ENCODE measurements at places on chromosomes 16 and 17.

- DNase-seq: no peak
Measured at GRCh38 chr16:11658896-11659708, 9.2 kb upstream of the SNN start.

- no peak for DNase-seq
Measured at GRCh38 chr16:71387045-71387871, 28.7 kb downstream of the CALB2 start.

DNA sequence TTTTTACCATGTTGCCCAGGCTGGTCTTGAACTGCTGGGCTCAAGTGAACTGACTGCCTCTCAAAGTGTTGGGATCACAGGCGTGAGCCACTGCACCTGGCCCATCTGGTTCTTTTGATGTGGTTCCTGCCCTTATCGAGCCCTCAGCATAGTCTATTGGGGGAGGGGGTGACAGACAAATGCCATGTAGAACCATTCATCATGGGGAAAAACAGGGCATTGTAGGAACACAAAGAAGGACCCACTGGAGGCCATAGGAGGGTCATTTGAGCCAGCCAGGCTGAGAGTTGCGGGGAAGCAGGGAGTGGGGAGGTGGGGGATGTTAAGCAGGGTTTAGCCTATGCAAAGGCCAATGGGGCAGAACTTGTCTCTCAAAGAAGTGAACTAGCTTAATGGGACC lies 11.9 kb downstream of the SEC14L5 start:
- no peak for DNase-seq

DNA sequence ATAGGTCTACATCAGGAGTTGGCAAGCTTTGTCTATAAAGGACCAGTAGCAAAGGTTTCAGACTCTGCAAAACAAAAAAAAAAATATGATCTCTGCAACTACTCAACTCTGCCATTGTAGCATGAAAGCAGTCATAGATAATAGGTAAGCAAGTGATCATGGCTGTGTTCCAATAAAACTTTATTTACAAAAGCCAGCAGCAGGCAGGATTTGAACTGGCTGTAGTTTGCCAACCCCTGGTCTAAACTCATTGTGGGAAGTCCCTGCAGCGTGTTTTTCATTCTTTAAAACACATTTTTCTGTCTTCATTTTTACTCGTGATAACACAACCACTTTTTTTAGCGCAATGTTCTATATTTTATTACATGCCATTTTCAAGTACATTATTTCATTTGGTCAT lies 127.5 kb upstream of the COX10 start:
- no peak for DNase-seq

GRCh38 chr17:33142705-33143299 lies 150.3 kb downstream of the ASIC2 start:
- peak; percentile 12 for DNase-seq

GRCh38 chr16:2350500-2350899 lies 10.0 kb upstream of the ABCA3 start:
- DNase-seq: no peak

DNA sequence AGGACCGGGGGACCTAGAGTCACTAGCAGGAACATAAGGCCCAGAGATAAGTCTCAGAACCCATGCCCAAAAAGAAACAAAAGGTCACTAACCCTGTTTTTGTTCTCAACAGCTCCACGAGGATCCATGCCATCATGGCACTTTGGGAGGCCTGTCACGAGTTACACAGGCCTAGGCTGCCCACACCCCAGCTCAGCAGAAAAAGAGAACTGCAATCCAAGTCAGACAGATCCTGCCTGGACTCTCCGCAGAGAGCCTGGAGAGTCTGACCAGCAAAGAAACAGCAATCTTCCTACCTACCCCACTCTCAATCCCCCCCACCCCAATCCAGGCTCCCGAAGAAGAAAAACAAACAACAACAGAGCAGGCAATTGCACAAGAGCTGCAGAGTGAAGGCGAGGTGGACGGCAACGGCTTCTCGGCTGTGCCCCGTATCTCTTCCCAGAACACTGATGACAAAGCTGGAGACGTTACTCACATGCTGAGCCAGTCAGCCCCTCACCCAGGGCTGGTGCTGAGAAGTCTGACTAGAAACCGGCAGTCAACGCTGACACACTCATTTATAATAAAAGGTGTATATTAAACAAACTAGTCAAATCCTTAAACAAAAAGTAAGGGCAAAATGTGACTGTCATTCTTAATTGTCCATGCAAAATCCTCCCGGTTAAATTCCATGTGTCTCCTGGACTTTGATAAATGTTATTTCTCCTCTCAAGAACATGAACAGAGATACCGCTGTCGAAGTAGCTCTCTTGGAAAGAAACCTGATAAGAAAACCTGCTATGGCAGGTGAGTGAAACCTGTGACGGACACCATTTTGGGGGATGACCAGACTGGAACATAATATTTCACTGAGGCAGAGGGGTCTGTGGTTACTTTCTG lies 89.3 kb downstream of the SMG6 start:
- DNase-seq: peak; percentile 95

GRCh38 chr16:31138621-31139578 lies 3.4 kb upstream of the PRSS8 start:
- DNase-seq: peak; percentile 78

- DNase-seq: no peak
Measured at GRCh38 chr16:78903237-78903636, 697.3 kb downstream of the MAF start.

DNA sequence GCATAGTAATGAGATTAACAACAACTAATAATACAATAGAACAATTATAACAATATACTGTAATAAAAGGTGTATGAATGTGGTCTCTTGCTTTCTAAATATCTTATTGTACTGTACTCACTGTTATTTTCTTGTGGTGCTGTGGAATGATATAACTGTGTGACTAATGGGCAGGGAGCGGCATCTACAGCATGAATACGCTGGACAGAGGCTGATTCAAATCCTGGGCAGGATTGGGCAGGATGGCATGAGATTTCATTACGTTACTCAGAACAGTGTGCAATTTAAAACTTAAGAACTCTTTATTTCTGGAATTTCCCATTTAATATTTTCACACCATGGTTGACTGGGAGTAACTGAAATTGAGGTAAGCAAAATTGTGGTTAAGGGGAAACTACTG lies 1239.8 kb upstream of the GOT2 start:
- no peak for DNase-seq

GRCh38 chr17:50272246-50272645 lies 2.0 kb upstream of the TMEM92 start:
- no peak for DNase-seq

DNA sequence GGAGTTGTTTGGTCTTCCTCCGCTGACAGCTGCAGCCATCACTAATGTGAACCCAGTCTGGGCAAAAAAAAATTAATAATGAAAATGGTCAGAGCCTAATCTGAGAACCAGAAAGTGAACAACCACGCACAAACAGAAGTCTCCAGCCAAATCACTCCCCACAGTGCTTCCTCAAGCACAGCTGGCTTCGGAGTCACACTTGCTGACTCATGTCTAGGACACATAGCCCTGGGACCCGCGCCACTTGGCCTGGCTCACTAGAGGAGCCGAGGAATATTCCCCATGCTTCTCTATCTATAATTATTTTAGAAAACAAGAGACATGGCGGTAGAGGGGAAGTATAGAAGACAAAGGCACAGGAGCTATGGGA lies 109.1 kb downstream of the ZFHX3 start:
- peak; percentile 41 for DNase-seq

DNA sequence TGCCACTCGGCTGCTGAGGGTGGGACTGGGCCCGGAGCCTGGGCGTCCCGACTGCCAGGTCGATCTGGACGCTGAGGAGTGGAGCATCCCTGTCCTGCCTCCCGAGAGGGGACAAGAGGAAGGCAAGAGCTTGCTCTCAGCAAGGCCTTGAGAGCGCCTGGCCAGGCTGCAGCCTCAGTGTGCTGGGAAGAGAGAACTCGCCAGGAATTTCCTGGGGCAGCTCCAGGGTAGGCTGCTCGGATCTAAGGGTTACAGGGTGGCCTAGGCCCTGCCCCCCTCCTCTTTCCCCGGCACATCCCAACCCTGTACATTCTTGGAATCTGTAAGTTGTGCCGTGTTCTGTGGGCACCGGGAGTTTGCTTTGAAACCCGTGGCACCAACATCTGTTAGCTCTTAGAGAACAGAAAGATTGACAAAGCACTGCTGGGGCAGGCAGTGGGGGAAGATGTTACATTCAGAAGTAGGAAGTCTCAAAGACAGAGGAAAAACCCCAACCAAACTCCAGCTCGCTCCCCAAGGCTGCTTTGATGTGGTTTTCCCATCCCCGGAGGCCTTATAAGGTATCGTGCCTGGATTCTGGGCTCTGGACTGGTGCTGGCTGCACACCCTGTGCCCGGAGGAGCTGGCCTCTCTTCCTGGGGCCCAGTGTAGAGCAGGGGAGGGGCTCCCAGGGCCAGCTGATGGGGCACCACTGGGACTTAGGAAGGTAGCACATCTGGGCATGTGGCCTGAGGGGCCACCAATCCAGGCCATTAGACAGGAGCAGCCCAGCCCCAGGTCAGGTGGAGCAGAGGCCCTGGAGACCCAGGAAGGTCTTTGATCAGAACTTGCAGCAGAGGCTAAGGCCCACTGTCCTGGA lies 55.2 kb downstream of the NKD1 start:
- DNase-seq: peak; percentile 38

DNA sequence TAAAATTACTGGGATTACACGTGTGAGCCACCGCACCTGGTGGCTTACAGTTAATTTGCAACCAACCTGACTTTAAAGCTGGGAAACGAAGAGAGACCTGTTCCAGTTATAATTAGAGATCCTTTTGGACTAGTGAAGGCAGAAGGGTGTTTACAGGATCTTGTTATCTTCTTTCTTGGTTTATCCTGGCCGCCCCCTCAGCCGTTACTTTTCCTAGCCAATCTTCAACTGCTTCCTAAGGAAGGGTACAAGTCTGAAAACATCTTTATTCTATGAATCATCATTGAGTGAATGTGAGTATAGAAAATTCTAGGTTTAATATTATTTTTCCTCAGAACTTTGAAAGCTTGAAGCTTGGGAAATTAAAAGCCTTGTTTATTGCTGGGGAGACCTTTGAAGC lies 286.5 kb downstream of the SLC39A11 start:
- DNase-seq: peak; percentile 51

DNA sequence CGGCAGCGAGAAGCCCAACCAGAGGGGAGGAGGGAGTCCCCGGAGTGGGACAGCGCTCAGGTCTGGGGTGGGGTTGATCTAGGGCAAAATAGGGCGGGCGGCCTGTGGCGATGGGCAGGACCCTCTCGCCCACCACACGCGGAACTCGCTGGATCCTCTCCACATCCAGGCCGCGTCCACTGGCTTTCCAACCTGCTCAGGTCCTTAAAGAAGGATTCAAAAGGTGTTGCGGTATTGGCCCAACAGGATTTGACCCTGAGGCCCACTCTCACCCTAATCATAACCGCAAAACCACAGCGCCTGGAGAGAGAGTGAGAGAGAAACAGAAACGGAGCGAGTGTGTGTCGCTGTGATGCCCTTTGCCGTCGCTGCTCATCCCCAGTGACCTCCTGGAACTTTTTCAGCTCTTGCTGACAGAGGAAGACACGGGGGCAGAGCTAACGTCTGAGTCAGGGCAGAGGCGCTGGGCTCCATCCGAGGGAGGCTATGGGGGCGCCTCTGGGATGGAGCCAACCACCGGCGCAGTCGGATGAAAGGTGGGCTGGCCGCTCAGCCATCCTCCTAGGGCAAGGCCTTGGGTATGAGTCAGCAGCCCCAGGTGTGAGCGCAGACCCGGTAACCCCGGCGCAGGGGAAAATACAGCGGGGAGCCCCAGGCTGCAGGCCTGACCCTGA lies 16.7 kb upstream of the OR1F1 start:
- DNase-seq: no peak

GRCh38 chr17:74603037-74603635 lies 11.1 kb upstream of the CD300LD start:
- DNase-seq: no peak

- DNase-seq: no peak
Measured at GRCh38 chr16:54365990-54366634, 79.5 kb upstream of the IRX3 start.

DNA sequence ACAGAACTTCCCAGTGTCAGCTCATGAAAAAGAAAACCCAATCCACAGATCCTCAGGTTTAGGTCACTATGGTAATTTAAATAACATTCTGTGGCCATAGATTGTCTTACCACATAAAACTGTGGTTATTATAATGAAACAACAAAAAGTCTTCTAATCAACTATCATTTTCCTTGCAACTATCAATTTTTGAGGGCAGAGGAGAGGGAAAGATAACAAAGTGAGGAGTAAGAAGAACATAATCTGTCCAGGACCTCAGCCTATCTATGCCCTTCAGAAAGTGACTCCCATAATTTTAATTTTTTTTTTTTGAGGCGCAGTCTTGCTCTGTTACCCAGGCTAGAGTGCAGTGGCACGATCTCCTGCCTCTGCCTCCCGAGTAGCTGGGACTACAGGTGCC lies 4.0 kb upstream of the GGNBP2 start:
- no peak for DNase-seq

DNA sequence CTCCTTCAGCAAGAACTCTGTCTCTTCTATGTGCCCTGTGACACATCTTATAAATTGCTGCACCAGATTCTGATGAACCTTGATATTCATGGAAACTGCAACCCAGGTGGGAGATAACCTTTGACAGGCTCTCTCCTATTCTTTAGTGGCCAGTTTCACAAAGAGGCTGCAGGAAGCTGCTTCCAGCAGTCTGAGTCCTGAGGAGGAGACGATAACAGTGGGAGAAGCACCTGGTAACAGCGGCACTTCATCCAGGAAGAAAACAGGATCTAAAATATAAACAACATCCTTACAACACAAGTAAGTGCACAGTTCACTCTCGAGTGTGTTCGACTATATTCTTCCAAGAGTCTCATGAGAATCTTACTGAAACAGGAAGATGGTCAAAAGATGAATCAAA lies 180.1 kb downstream of the MAP2K6 start:
- DNase-seq: no peak

All from amniotic epithelial cell (primary cell).